ENCODE measurements at places on chromosomes 3 and 15.

GRCh38 chr3:142022381-142022780 is 127.0 kb downstream of the TFDP2 start:
- DNase-seq = no peak

- no peak for DNase-seq
These were observed 287.5 kb downstream of the PTPRG start for GRCh38 chr3:61848885-61849284.

- DNase-seq = no peak
These were observed 517 bp downstream of the FBN1 start for GRCh38 chr15:48644827-48645557.

DNA sequence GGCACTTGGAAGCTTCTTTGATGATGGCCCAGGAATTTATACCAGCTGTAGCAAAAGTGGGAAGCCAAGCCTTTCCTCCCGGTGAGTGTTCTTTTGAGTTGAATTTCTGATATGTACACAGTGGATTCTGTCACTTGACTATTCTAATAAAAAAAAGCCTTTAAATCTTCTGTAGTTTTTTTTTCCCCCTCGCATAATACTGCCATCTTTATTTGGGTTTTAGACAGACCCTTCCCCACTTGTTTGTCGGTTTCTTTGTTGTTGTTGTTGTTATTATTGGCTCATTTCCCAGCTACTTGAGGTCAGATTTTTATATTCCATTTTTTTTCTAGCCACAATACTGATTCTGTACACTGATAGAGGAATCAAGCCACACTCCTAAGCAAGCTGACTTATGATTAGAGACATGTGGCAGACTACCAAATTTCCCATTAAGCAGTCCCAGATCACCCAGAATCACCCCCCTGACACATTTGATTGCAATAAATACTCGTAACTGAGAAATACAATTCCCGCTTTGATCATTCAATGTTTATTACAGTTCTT is 122.4 kb upstream of the IL12A start:
- DNase-seq = no peak

DNA sequence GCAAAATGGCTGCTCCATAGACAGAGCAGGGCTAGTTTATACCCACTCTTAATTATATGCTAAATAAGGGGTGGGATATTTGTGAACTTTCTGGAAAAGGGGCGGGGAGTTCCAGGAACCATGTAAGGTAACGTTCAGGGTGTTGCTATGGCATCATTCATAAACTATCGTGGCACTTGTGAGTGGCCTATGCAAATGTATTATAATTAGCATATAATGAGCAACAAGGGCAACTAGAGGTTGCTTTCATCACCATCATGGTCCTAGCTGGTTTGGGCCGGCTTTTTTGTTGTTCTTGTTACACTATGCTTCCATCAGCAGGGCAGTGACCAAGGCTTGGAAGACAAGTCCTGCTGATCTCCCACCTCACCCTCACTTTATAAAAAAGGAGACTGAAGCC is 43.2 kb upstream of the FGD5 start:
- DNase-seq = no peak

DNA sequence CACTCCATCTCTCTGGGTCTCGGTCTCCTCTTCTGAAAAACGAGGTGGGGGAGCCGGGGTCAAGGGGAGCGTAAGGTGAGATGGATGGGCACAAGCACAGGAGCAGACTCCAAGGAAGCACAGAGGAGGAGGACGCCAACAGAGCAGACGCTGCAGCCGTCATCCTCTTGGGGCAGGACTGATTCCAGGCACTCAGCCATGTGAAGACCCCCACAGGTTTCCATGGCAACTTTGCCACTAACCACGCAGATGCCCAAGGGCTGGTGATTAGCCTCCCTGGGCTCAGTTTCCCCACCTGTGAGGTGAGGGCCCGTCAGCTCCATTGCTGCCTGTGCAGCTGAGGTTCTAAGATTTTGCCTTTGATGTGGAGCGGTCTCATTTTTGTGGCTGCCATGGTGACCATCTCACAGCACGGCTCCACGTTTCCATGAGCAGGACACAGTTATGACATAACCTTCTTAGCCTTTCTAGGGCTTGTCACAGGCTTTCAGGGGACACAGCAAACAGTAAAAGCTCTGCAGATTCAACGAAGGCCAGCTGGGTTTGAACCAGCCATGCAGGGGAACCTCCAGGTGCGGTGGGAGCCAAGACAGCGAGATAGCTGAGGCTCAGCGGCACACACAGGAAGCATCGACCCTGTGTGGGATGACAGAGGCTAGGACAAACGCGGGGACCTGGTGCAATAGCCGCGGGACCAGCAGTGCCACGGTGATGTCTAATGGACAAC is 170.3 kb downstream of the NUP210 start:
- DNase-seq = no peak

DNA sequence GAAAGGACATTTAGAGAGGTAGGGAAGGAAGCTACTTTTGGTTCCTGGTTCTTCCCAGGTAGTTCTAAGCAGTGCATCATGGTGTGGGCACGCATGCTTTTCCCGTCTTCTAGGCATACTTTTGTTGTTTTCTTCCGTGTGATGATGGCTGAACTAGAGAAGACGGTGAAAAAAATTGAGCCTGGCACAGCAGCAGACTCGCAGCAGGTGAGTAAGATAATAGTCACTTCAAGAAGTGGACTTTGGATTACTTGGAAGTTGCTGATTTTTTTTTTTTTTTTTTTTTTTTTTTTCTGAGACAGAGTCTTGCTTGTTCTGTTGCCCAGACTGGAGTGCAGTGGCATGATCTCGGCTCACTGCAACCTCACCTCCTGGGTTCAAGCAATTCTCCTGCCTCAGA is 17.9 kb downstream of the FANCD2OS start:
- no peak for DNase-seq

- DNase-seq = no peak
These were observed 177.5 kb downstream of the STT3B start for GRCh38 chr3:31710123-31710803.

- no peak for DNase-seq
These were observed 870.2 kb downstream of the SI start for GRCh38 chr3:164208048-164208447.

GRCh38 chr3:2656806-2657777 is 453.1 kb downstream of the IL5RA start:
- no peak for DNase-seq

DNA sequence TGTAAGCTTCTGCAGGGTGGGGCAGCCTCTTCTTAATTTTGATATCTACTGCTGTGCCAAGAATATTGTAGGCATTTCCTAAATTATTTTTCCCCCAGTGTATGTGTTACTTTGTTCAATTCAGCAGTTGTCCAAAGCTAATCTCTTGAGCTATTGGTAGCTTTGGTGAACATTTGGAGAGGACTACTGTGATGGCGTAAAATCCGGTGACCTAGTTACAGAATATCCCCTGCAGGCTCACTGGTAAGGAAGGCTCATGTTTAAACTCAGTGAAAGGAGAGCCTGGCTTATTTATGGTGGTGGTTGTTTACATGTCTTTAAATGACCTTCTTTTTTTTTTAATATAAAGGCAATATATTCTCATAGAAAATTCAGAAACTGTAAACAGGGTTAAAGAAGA is 105.6 kb downstream of the LPP start:
- DNase-seq = no peak

DNA sequence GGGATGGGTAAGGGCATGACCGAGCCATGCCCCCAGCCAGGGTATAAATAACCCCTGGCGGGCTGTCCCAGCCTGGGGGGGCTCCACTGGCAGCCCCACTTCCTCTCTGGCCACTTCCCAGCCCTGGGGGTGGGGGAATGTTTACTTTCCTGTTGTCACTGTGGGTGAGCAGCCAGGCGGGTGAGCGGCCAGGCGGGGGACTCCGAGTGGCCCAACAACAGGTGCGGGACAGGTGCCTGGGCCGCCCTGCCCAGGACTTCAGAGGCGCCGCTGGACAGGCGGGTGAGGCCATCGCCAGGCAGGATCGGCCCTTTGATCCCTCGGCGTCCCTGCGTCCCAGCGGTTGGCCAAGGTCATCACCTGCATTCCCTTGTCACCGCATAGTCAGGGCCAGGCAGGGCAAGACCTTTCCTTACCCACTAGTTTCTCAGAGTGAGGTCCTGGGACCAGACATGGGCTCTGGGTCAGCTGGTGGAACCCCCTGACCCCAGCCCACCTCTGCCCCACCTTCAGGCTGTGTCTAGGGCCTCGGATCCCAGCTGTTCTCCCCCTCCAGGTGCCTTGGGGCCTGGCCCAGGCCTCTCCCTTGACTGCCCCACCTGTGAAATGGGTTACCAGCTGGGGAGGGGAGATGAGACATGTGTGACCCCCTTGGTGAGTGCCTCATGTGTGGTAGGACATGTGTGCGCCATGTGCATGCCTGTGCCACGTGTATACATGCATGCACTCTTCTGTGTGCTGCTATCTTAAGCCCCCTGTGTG is 16.6 kb downstream of the SEMA3F start:
- DNase-seq = no peak

DNA sequence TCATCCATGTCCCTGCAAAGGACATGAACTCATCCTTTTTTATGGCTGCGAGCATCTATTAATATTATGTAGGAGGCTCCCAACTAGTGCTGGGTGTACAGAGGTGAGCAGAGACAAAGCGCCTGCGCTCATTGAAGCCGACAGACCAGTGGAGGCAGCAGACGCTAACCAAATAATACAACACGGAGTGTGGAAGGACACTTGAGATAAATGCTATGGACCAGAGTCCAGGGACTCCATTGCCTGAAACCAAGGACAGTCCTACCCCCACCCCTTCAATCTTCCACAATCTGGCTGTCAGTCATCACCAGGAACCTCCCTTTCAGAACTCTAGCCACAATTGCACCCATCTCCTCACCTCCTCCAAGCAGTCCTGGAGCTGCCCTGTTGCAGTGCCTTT is 41.5 kb downstream of the KLHL6 start:
- no peak for DNase-seq

DNA sequence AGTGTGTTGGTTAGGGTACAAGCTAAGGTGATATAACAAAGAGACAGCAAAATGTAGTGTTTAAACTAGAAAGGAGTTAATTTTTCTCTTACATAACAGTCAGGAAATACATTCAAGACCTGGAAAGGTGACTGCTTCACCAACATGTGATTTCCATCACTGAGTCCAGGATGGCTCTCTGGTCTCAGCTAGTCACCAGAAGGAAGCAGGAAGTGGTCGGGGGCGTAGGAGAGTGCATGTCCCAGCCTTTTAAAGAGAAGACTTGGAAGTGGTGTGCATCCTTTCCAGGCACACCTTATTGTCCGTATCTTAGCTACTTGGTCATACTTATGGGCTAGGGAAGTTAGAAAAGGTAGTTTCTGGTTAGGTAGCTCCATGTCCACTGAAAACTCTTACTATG is 11.1 kb upstream of the UBE2Q2 start:
- DNase-seq = no peak

DNA sequence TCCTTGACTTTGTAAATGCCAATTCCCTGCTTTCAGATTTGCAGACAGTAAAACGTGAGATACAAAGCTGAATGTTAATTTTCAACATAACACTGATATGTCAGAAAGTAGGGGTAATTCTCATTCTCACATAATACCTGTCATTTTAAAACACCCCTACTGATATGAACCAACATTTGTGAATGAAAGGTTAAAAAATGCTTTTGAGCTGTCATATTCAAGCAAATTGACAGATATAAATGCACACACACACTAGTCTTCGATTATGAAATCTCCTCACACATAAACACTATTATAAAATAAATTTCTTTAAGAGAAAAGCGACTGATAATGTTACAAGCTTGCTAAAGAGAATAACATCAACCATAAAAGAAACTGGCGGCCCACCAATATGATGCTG is 128.8 kb downstream of the PEAK1 start:
- no peak for DNase-seq

- DNase-seq = peak; percentile 3
These were observed at the start of gene KCNH8 for GRCh38 chr3:19147905-19148767. TSS of gene KCNH8 (plus strand) at chr3:19148510. CDS start at chr3:19148720, 210 bp downstream.

- DNase-seq = no peak
These were observed 345.1 kb downstream of the IL5RA start for GRCh38 chr3:2765002-2765579.

DNA sequence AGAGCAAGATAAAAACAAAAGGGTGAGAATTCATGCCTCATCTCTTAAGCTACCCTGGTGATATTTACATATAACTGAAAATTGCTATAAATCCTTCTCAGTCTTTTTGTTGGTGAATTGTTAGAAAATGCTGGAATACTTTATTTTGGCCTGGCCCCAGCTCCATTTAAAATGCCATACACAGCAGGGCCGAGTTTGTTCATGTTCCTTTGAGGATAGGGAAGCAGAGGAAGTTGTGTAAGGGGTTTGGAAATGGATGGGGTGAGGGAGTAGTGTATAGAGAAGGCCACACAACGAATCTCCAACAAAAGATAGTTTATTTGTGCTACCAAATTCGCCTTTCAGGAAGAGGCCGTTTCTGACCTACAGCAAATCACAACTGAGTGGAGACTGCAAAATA is 78.6 kb upstream of the ADAMTS9 start:
- no peak for DNase-seq

- no peak for DNase-seq
These were observed 45.0 kb downstream of the BCL2L10 start for GRCh38 chr15:52067545-52067926.

DNA sequence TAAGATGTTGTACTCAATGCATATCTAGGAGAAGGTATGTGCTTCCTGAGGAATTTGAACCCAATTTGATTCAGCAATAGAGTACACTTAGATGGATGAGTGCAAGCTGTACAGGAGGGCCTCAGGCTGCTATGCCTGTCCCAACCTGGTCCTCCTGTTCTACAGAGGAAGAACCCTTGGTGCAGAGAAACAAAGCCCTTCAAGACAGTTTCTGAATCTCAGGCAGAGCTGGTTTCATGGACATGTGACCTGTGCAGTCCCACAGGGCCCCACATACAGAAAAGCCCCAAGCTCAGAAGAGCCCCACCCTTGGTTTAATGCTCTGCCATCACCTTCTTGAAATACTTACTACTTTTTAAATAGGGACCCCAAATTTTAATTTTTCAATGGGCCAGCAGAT is 15.3 kb downstream of the FOXP1 start:
- DNase-seq = no peak

DNA sequence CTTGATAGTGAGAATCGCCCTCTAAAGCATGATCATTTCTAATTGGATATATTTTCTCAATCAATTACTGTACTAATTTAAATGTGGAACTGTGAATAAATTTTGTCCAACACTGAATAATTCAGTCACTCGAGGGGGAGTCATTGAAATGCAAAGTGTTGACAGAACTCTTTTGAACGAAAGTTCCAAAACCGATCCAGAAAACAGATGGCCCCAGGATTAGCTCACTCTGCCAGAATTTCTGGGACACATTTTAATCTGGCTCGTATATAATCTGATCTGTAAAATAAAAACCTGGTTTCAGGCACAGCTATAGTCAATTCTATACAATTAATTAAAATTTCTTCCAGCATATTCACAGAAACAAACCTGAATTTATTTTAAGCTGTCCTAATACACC is 580.4 kb downstream of the ROBO1 start:
- no peak for DNase-seq

DNA sequence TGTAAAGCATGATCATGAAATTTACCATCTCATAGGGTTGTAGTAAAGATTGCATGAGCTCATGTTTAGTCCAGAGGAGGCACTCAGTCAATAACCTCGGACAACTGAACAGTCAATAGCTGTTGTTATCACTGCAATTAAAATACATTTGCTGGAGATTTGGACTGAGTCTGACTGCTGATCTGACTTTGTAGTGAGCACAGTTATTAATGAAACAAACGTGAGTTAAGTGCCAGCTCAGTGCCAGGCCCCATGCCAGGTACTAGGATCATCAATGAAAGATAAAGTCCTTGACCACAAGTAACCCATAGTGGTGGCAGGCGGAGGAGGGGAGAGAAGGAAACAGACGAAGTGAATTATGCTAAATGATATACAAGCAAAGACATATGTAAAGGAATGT is 43.7 kb upstream of the PRICKLE2 start:
- DNase-seq = no peak

GRCh38 chr15:63497642-63498467 is 6.5 kb upstream of the USP3 start:
- peak; percentile 55 for DNase-seq

GRCh38 chr3:142943349-142943748 is 20.1 kb downstream of the PAQR9 start:
- DNase-seq = no peak
